ENCODE measurements at places on chromosomes 2 and 18. TPM values are rescaled to one million over a fixed set of nuclear protein-coding genes. Genes with fewer than 3 reads are reported as not detected.

- DNase-seq: no peak
These were observed 56.7 kb downstream of the DIS3L2 start for GRCh38 chr2:232018181-232018580.

DNA sequence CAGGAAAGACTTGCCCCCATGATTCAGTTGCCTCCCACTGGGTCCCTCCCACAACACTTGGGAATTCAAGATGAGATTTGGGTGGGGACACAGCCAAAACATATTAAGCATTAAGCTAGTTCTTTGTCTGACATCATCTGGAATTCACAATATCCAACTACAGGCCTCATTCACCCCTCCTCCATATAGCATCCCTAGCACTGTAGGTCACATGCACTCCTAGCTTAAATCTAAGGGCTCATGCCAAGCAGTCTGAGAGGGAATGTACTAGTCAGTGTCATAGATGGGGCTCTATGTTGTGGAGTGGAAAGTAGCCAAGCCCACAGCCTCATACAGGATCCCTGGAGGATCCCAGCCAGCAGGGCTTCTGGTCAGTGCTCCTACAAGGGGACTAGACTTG, 92.1 kb downstream of the IRS1 start:
- DNase-seq: no peak

- DNase-seq: no peak
These were observed 18.4 kb downstream of the MXD1 start for GRCh38 chr2:69933254-69933828.

DNA sequence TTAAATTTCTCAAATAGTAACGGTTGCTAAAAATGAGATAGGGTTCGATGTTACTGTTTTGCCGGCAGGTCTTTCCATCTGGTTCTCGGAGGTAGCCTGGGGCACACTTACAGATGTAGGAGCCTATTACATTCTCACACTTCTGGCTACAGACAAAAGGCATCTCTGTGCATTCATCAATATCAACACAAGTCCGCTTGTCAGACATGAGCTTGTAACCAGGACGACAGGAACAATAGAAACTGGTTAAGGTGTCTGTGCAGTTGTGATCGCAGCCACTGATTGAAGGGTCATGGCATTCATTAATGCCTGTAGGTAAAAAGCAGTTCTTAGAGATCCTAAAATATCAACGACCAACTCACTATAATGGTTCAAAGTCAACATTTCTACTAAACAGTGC, 116.3 kb downstream of the DHRS9 start:
- DNase-seq: no peak

DNA sequence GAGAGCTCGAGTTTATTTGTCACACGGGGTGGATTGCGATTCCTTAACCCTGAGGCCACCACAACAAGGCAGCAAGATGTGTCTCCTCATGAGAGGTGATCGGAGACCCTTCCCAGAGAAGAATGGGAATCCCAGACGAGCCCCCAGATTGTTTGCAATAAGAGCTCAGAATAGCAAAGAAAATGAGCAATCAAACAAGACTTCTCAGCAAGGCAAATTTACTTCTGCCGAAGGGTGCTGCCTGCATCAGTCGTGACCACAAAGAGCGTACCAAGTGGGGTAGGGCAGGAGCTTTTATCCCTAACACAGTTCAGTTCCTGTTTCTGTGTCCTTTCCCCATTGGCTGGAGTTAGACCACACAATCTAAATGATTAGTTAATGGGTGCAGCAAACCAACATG, 237.5 kb upstream of the SYT4 start:
- no peak for DNase-seq

GRCh38 chr18:27735117-27735516, 441.8 kb downstream of the CDH2 start:
- no peak for DNase-seq

GRCh38 chr2:237319887-237320286, 94.1 kb downstream of the COL6A3 start:
- DNase-seq: no peak

DNA sequence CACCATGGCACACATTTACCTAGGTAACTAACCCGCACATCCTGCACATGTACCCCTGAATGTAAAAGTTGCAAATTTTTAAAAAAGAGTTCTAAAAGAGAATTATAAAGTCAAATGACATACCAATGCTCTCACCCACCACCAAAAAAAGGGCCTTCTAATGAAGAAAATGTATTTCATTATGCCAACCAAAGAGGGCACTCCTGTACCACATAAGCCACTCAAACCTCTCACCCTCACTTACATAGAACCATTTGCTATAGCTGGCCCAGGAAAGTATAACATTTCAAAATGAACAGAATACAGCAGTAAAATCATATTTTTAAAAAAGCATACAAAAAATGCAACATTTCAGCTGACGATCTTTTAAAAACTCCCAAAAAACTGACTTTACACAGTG, 241.5 kb upstream of the PKDCC start:
- no peak for DNase-seq

B3GNT7 gene
- 5.2 TPM for polyA plus RNA-seq

SCN7A gene
- polyA plus RNA-seq: 88.7 TPM

DSG4 gene
- polyA plus RNA-seq: not detected

RIT2 gene
- polyA plus RNA-seq: not detected

GPR39 gene
- polyA plus RNA-seq: 4.1 TPM

COL4A4 gene
- polyA plus RNA-seq: 5.2 TPM
